Stimulated activated CD4-positive, alpha-beta T cell treated with anti-CD3 and anti-CD28 coated beads, Interleukin-12 subunit alpha, Interleukin-12 subunit beta, amount 100 ng/mL, for 24 hours (primary cell): ENCODE measurements at places on chromosomes 13 and 19.

DNA sequence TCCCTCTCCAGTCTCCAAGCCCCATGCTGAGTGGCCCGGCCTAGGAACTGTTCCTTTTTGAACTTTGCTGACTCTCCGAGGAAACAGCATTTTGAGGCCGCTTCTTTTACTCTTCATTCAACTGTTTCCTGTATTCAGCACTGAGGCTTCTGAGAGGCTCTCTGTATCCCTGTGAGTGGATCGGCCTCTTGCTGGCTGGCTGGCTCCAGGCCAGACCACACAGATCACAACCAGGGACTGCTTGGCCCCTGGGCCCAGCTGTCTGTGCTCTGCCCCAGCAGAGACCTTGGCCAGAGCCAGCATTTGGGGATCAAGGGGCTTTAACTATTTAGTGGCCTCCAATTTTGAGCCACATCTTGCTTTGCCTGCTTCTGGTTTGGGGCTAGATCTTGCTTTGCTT lies 75.6 kb upstream of the KL start:
- DNase-seq = no peak

GRCh38 chr19:19004144-19004543 lies 29.2 kb downstream of the SUGP2 start:
- no peak for DNase-seq

DNA sequence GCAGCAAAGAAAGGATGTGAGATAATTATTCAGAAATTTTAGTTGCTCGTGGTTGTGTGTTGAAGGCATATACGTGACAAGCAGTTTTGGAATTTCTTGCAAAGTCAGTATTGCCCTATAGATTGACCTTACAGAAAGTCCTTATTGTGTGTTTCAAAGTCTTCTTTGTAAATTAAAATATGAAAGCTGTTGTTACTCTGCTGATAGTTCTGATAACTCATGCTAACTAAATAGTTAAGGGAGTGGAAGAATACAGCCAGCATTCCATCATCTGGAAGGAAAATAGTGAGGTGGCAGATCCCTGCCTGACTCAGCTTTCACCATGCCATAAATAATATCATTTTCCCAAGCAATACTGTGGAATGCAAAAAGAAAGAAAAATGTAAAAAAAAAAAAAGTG lies 27.2 kb downstream of the WASF3 start:
- DNase-seq = no peak

DNA sequence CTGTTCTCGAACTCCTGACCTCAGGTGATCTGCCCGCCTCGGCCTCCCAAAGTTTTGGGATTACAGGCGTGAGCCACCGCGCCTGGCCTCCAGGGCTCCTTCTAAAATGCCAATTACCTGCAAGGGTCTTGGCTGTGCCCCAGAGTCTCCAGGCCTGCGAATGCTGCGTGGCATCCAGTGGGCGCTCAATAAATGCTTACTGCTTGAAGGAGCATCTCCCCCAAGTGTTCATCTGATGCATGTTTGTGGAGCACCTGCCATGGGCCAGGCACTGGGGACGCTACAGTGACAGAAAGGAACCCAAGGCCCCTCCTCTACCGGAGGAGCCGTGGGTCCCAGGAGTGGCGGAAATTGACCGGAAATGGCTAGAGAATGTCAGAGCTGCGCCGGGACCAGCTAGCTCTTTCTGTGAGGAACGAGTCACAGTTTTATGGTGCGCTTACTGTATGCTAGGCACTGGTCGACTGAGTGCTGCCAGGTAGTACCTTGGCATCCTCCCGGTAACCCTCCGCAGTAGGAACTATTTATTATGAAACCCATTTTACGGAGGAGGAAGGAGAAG lies 14.2 kb downstream of the ANKRD24 start:
- no peak for DNase-seq

GRCh38 chr13:34914416-34914815 lies 27.7 kb upstream of the NBEA start:
- no peak for DNase-seq
